ENCODE measurements at places on chromosomes 1 and 21. TPM values are rescaled to one million over a fixed set of nuclear protein-coding genes. Genes with fewer than 3 reads are reported as not detected.

The BACE2 gene
- 151 TPM for total RNA-seq

The GPR37L1 gene
- total RNA-seq, result not detected

The HES2 gene
- not detected for total RNA-seq

The CCSAP gene
- total RNA-seq, result 6.6 TPM

The UBXN10 gene
- 0.33 TPM for total RNA-seq

The CRP gene
- total RNA-seq, result 0.32 TPM

The GJC2 gene
- total RNA-seq, result 4.3 TPM

GRCh38 chr1:98066911-98067310 is 146.1 kb upstream of the DPYD start:
- no peaks in the 10 kb centered on the region for H3K4me1 ChIP-seq
- no peak overlapping the region for H3K4me3 ChIP-seq

DNA sequence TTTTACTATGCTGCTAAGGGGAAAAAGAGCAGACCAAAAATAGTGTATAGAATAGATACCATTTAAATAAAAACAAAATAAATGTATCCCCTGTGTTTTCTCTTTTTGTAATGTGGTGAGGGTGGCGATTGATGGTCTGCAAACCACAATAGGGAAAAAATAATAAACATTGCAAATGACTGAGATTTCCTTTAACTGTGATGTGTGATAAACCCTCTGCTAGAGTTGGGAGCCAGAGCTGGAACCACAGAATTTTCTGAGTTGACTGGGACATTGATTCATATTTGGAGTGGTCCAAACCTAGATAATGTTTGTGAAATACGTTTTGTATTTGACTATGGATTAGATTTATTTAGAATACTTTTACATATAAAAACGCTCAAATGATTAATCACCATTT is 70.6 kb upstream of the PTGFR start:
- no peak overlapping the region for H3K4me3 ChIP-seq
- H3K4me1 ChIP-seq, result no peaks in the 10 kb centered on the region
- no peaks in the 10 kb centered on the region for H3K36me3 ChIP-seq
- no peak overlapping the region for H3K27ac ChIP-seq
- no peak for DNase-seq

DNA sequence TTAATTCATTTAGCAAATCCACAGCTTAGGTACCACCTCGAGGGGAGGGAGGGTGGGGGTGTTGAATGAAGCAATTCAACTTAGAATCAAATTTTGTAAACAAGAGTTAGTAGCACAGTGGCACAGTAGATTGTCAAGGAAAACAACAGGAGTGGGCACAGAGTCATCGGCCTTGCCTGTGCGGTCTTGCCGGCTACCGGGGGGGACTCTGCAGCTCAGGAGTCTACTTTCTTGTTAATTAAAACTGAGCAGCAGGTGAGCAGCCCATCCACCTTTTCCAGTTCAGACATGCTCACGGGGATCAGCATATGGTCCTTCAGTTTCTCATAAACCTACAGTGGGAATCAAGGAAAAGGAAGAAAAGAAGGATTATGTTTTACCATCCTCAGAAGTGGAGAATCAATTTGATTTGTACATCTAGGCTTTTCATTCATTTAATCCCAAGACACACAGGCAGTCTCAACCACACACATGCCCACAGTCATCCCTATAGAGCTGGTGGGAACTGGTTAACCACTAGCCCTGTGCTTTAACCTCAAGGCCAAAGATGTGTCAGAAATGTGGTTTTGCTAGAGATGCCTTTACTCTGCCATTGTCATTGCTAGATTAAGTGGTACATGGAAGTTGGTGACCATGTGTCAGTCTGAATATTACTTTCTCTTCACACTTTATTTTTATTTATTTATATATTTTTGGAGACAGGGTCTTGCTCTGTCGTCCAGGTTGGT is 45.0 kb upstream of the BCL10 start:
- H3K36me3 ChIP-seq, result no peaks in the 10 kb centered on the region
- H3K27me3 ChIP-seq, result no peaks in the 10 kb centered on the region
- H3K4me1 ChIP-seq, result no peaks in the 10 kb centered on the region
- no peak for DNase-seq
- no peak overlapping the region for H3K4me3 ChIP-seq

- H3K4me3 ChIP-seq, result no peak overlapping the region
- no peak for DNase-seq
- H3K27ac ChIP-seq, result no peak overlapping the region
- H3K4me1 ChIP-seq, result no peaks in the 10 kb centered on the region
Measured at GRCh38 chr1:180360333-180361075, 130.4 kb downstream of the LHX4 start.

GRCh38 chr1:49323925-49324540 is 547.3 kb upstream of the BEND5 start:
- no peaks in the 10 kb centered on the region for H3K4me1 ChIP-seq
- no peak overlapping the region for H3K4me3 ChIP-seq
- H3K27ac ChIP-seq, result no peak overlapping the region
- no peaks in the 10 kb centered on the region for H3K36me3 ChIP-seq

DNA sequence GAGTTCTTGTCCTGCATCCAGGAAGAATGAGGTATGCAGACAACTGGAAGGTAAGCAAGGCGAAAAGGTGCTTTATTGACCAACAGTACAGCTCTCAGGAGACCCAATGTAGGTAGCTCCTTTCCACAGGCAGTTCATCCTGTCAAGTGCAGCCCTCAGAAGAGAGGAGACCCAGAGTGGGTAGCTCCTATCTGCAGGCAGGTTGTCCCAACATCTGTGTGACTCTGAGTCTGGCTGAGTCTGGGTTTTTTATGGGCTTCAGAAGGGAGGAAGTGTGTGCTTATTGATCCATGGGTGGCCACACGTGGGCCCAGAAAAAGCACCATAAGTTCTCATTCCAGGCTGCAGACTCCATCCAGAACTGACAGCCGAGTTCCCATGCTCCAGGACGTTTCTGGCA is 34.0 kb downstream of the ZNF691 start:
- H3K4me3 ChIP-seq, result no peak overlapping the region
- no peak for DNase-seq
- no peaks in the 10 kb centered on the region for H3K27me3 ChIP-seq
- no peaks in the 10 kb centered on the region for H3K36me3 ChIP-seq

- H3K4me1 ChIP-seq, result no peaks in the 10 kb centered on the region
- no peak for DNase-seq
- H3K4me3 ChIP-seq, result no peak overlapping the region
- H3K27ac ChIP-seq, result no peak overlapping the region
- H3K27me3 ChIP-seq, result no peaks in the 10 kb centered on the region
Measured at GRCh38 chr21:37907076-37907475, 9.2 kb downstream of the KCNJ6 start.

DNA sequence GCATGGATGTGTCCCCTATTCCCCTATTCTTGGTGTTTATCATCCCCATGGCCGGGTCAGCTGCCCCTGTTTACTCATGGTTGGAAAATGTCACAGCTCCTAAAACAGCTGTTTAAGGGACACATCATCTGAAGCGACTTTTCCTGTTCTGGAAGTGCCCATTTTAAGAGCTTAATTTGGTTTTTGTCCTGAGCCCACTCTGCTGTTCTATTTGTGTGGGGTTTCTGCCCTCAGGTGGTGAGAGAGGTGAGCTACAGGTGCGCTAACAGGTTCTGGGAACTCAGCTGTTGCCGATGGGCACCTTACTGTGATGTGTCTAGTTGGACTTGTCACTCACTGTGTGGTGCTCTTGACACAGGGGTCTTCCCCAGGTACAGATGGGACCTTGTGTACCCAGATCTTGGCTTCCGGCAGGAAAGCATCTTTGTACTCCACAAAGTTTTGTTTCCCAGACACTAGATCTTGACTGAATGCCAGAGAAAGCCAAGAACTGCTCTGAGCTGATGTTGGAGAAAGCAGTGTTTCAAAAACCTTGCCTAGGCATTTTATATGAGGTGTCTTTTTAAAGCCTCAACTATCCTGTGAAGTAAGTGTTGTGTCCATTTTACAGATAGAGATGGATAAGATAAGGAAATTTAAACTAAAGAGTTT is 59.0 kb upstream of the CD1D start:
- H3K4me1 ChIP-seq, result no peaks in the 10 kb centered on the region
- no peaks in the 10 kb centered on the region for H3K27me3 ChIP-seq
- no peak overlapping the region for H3K27ac ChIP-seq
- no peak for DNase-seq
- no peak overlapping the region for H3K4me3 ChIP-seq
- H3K36me3 ChIP-seq, result no peaks in the 10 kb centered on the region

- H3K4me1 ChIP-seq, result no peaks in the 10 kb centered on the region
- DNase-seq, result no peak
- H3K36me3 ChIP-seq, result no peaks in the 10 kb centered on the region
- H3K4me3 ChIP-seq, result no peak overlapping the region
- H3K27ac ChIP-seq, result no peak overlapping the region
- no peaks in the 10 kb centered on the region for H3K27me3 ChIP-seq
Measured at GRCh38 chr21:15688016-15688415, 41.8 kb upstream of the USP25 start.

- H3K36me3 ChIP-seq, result no peaks in the 10 kb centered on the region
- H3K27me3 ChIP-seq, result no peaks in the 10 kb centered on the region
- no peak overlapping the region for H3K27ac ChIP-seq
- no peak overlapping the region for H3K4me3 ChIP-seq
Measured at GRCh38 chr1:168260393-168260792, 20.3 kb upstream of the TBX19 start.

DNA sequence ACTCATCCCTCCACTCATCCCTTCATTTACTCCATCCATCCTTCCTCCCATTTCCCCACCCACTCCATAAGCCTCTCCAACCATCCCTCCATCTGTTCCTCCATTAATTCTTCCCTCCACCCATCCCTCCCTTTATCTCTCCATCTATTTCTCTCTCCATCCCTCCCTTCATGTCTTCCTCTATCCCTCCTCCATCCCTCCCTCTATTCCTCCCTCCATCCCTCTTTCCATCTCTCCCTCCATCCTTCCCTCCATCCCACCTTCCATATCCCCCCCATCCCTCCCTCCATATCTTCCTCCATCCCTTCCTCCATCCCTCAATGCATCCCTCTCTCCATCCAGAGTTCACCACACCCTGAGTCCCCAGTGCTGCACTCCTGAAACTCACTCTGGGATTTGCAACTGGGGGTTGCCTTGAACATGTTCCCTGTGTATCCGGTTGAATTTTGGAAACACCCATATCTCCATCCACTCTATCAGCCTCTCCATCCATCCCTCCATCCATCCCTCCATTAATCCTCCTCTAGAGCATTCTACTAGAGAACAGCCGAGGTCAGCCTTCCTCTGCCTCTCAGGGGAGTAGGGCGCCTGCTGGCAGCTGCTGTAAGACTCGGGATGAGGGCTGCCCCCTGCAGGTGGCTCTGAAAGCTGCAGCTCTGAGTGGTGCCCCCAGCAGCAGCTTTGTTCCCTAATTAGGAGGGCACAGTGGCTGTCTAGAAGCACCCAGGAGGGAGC is 39.4 kb downstream of the ABCG1 start:
- no peaks in the 10 kb centered on the region for H3K4me1 ChIP-seq
- no peak overlapping the region for H3K4me3 ChIP-seq
- no peaks in the 10 kb centered on the region for H3K36me3 ChIP-seq
- H3K27ac ChIP-seq, result no peak overlapping the region

GRCh38 chr1:171792656-171793369 is 11.4 kb downstream of the METTL13 start:
- no peak for DNase-seq
- H3K27ac ChIP-seq, result no peak overlapping the region
- no peaks in the 10 kb centered on the region for H3K27me3 ChIP-seq
- H3K4me1 ChIP-seq, result no peaks in the 10 kb centered on the region
- peaks cover 32% of the 10 kb centered on the region for H3K36me3 ChIP-seq

DNA sequence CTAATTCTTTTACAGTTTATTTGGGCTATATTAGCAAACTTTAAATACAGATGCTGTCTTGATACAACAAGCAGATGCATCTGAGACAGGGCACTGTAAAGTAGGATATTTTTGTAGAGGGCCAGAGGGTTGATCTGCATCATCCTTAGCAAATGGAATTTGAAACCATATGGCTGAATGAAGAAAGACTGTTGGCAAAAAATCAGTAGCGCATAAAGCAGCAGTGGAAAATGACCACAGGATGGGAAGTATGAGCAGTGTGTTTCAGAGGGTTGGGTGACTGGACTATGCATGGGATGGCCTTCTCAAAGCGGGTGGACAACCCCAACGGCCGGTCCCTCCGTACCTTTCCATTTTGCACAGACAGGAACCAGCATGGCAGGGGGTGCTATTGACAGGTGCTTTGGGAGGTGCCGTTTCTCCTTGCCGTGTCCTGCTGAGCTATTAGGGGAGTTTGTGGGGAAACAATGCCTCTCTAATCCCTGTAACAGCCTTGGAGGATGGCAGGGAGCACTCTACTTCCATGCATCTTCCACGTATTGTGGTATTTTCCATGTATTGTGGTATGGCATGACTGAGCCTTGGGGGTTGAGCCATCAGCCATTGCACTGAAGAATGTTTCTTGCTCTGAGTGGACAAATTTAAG is 5.9 kb downstream of the LRRC8B start:
- no peaks in the 10 kb centered on the region for H3K36me3 ChIP-seq
- H3K4me3 ChIP-seq, result no peak overlapping the region
- DNase-seq, result no peak
- no peak overlapping the region for H3K27ac ChIP-seq

- H3K4me3 ChIP-seq, result no peak overlapping the region
- no peak overlapping the region for H3K27ac ChIP-seq
- no peaks in the 10 kb centered on the region for H3K36me3 ChIP-seq
Measured at GRCh38 chr1:165703648-165704047, 5.3 kb upstream of the ALDH9A1 start.

GRCh38 chr1:36531833-36532232 is 49.1 kb upstream of the CSF3R start:
- no peaks in the 10 kb centered on the region for H3K36me3 ChIP-seq
- no peak for DNase-seq
- H3K27me3 ChIP-seq, result no peaks in the 10 kb centered on the region
- H3K27ac ChIP-seq, result no peak overlapping the region
- H3K4me1 ChIP-seq, result no peaks in the 10 kb centered on the region

GRCh38 chr1:155326020-155326526 is 5.4 kb downstream of the RUSC1 start:
- H3K4me1 ChIP-seq, result no peaks in the 10 kb centered on the region
- no peaks in the 10 kb centered on the region for H3K27me3 ChIP-seq
- H3K36me3 ChIP-seq, result no peaks in the 10 kb centered on the region
- no peak overlapping the region for H3K27ac ChIP-seq
- no peak for DNase-seq
- H3K4me3 ChIP-seq, result no peak overlapping the region

- no peak for DNase-seq
- H3K4me3 ChIP-seq, result no peak overlapping the region
- H3K27me3 ChIP-seq, result no peaks in the 10 kb centered on the region
- no peaks in the 10 kb centered on the region for H3K36me3 ChIP-seq
- no peak overlapping the region for H3K27ac ChIP-seq
- no peaks in the 10 kb centered on the region for H3K4me1 ChIP-seq
Measured at GRCh38 chr1:185488808-185489207, 171.8 kb upstream of the IVNS1ABP start.
